ENCODE measurements at places on chromosomes 7 and 10. TPM values are rescaled to one million over a fixed set of nuclear protein-coding genes. Genes with fewer than 3 reads are reported as not detected.

DNA sequence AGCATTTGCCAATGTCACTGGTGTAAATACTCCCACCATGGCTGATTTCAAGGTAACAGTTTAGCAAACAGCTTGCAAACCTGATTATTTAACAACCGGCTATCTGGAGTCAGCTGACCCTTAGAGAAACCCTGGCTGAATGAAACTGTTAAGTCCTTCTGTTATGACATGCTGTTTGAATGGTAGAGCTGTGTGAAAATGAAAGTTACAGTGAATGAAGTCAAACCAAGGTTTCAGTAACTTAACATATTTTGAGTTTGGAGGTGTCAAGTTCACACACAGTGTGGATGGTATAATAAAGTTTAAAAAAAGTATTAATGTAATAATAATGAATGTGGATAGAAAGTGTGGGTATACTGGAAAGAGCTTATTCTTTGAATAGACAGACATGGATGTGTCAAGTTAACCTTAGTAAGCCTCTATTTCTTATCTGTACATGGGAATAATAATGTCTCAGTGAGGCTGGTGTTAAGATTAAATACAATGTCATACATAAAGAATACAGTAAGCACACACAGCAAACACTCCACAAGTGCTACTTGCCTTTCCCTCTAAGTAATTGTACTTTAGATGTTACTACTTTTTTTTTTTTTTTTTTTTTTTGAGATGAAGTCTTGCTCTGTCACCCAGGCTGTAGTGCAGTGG lies 150.4 kb downstream of the TAX1BP1 start:
- DNase-seq, result no peak

GRCh38 chr7:95596198-95597063 lies at the start of gene PDK4:
TSS of gene PDK4 (minus strand) at chr7:95596516. CDS start at chr7:95596293, 223 bp downstream.
- peak; percentile 94 for DNase-seq

The GCK gene
- 1.9 TPM for total RNA-seq

DNA sequence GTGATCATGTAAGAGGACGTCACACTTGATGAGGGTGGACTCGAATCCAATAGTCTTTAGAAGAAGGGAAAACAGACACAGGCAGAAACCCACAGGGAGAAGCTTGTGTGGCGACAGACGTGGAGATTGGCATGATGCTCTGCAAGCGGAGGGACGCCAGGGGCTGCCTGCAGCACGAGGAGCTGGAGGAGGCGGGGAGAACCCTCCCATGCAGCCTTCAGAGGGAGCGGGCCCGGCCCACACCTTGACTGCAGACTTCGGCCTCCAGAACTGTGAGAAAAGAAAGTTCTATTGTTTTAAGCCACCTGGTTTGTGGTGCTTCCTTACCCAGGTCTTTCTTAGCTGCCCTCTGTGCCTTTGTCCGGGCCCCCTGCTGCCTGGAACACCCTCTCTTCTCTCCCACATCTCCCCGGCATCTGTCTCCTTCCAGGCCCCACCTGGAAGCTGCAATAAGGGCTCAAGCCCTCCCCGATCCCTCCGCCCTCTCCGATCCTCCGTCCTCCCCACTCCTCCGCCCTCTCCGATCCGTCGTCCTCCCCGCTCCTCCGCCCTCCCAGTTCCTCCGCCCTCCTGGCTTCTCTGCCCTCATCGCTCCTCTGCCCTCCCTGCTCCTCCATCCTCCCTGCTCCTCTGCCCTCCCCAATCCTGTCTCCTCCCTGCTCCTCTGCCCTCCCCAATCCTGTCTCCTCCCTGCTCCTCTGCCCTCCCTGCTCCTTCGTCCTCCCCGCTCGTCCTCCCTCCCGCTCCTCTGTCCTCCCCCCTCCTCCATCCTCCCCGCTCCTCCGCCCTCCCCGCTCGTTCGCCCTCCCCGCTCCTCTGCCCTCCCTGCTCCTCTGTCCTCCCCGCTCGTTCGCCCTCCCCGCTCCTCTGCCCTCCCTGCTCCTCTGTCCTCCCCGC lies 17.4 kb upstream of the PRKAG2 start:
- no peak for DNase-seq

- DNase-seq, result peak; percentile 30
Observed at GRCh38 chr7:157622408-157623205, 285.8 kb downstream of the DNAJB6 start.

The SNX13 gene
- total RNA-seq, result 65.4 TPM

GRCh38 chr10:69464801-69465401 lies 13.6 kb downstream of the TSPAN15 start:
- DNase-seq, result no peak

DNA sequence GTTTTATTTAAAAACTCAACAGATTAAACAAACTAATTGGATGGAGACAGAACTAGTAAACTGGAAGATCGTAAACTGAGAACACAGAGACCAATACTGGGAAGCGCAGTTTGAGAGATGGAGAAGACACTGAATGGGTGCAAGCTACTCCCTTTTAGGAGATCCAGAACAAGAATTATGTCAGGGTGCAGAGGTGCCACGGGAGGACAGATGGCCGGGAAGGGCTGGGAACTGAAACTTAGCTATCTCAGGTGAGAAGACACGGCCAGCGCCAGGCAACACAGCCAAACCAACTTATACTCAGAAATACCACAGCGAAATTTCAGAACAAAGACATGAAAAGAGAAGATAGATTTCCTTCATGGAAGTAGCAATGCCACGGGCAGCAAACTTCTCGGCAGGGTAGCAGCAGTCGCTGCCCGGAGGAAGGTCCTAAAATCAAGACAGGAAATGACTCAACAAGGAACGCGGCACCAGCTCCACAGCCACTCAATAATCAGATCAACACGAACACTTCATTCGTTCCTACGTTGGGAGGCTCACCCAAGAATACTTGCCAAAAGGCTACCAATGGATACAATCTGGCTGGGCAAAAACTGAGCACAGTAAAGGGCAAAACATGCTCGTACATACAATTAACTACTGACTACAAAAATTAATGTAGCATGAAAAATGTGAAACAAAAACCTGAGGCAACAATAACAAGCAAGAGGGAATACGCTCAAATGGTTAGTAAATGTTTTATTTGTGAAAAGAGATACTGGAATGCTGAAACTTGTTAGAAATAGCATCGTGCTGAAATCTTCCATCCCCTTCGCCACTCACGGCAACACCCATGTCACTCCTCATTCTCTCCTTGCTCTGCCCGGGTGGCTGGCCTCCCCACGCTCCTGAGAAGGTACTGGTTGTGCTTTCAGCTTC lies 2.2 kb upstream of the LRRC27 start:
- DNase-seq, result peak; percentile 59

The AGBL3 gene
- total RNA-seq, result 5.3 TPM

GRCh38 chr10:58996063-58996462 lies 180.4 kb upstream of the PHYHIPL start:
- DNase-seq, result no peak

GRCh38 chr10:31343551-31343950 lies 24.5 kb downstream of the ZEB1 start:
- DNase-seq, result no peak

The PDE1C gene
- total RNA-seq, result 23.3 TPM

The DKK1 gene
- total RNA-seq, result 3.3 TPM

DNA sequence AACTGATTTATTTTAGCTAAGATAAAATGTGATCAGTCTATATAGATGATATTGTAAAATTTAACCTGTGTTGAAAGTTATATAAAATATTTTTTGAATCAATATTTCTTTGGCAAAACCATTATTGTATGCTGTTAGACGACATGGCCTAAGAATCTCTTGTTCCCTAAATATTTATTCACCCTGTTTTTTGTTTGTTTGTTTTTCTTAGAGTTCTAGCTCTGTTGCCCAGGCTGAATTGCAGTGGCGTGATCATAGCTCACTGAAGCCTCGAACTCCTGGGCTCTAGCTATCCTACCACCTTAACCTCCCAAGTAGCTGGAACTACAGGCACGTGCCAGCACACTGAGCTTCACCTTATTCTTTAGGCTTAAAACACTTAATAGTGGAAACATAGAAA lies 410.7 kb downstream of the ARL4A start:
- DNase-seq, result no peak

The CALN1 gene
- total RNA-seq, result 0.53 TPM

The TAS2R41 gene
- total RNA-seq, result not detected

The EPO gene
- not detected for total RNA-seq

The PIP gene
- total RNA-seq, result not detected

DNA sequence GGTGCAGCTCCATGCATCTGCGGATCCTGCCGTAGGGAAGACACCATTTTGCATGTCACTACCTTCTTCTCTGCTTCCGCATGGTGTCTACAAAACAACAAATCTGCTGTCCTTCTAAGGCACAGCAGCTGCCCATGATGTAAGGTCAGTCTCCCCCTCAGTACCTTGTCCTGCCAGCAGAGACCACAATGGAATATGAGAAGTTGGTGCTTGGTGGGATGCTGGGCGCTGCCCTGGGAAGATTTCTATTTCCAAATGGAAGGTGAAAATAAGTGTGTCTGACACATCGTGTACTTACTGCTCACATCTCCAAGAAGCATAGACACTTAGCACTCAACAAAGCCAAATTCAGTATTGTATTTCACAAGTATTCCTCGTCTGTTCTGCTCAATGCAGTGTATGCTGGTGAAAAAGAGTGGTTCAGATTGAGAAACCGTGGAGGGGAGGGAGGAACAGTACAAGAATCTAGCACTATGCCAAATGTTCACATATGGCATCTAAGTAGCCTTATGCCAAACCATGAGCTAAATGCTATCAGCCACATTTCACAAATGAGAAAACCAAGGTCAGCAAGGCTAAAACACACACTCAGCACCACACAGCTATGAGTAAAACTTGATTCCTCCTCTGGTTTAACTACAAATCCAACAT lies 95.0 kb downstream of the GRB10 start:
- no peak for DNase-seq

The C10orf143 gene
- 4.8 TPM for total RNA-seq

DNA sequence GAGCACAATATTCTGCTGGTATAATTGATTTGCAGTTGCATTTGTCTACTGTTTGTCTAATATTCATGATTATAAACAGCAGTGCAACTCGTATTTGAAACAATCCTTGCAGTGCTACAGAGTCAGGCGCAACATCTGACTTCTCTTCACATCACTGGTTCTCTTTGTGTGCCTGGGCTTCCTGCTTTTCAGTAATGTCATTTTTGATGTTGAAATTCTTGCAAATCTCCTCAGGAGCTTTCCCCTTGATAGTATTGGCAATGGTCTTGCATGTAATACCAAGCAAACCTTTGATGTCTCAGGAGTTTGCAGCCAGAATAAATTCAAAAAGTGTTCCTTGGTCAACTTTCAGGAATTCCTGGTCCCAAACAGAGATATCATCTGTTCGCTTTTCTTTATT lies 20.2 kb downstream of the HPS6 start:
- DNase-seq, result no peak

DNA sequence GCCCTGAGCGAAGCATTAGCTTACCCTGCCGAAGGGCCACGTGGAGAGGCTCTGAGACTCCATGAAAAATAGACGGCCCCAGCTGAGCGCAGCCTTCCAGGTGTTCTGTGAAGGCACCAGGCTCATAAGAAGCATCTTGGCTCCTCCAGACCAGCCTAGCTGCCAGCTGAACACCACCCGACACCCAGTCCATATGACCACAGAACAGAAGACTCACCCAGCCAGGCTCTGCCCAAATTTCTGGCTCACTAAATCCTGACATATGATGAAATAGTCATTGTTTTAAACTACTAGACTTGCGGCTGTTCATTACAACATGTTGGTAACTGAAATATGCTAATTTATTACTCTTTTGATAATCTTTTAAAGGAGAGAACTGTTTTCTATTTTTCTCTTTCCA lies 99.5 kb upstream of the ABI1 start:
- DNase-seq, result no peak

The NEBL gene
- 37.2 TPM for total RNA-seq

DNA sequence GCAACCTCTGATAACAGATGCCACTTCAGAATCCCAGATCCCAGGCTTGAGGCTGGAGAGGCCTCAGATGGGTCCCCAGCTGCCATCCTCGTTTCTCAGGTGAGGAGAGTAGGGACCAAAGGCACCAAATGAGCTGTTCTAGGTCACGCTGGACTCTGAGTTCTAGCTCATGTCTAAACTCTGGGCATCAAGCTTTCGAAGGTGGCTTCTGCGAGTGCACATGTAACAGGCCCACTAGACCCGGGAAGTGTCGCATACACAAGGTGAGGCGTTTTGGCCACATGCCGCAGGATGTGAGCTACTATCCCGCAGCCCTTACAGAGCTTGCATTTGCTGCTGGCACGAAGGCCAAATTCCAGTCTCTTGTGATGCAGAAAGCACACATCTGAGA lies 355.1 kb upstream of the SHH start:
- DNase-seq, result no peak

DNA sequence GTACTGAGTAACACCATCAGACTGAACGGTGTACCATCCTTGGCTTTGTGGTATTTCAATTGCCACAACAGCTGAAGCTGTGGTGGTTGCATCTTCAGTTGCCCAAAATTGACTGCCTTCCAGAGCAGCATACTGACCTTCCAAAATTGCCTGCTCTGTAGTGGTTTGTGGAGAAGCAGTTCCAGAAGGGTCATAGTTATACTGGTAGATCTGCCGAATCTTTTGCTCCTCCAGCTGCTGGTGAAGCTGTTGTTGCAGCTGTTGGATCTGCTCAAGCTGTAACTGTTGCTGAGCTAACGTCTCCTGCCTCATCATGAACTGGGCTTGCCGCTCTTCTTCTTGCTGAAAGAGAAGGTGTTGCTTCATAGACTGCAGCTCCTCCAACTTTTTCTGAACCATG lies 212.2 kb downstream of the PCLO start:
- DNase-seq, result no peak

GRCh38 chr7:115548756-115549155 lies 481.8 kb downstream of the TFEC start:
- DNase-seq, result no peak

The CFAP70 gene
- 6.6 TPM for total RNA-seq

- no peak for DNase-seq
Observed at GRCh38 chr10:44047361-44047760, 337.5 kb downstream of the CXCL12 start.

The OPN1SW gene
- total RNA-seq, result not detected

The ANAPC16 gene
- total RNA-seq, result 76.1 TPM

GRCh38 chr7:129884495-129884894 lies 68.3 kb downstream of the UBE2H start:
- no peak for DNase-seq

DNA sequence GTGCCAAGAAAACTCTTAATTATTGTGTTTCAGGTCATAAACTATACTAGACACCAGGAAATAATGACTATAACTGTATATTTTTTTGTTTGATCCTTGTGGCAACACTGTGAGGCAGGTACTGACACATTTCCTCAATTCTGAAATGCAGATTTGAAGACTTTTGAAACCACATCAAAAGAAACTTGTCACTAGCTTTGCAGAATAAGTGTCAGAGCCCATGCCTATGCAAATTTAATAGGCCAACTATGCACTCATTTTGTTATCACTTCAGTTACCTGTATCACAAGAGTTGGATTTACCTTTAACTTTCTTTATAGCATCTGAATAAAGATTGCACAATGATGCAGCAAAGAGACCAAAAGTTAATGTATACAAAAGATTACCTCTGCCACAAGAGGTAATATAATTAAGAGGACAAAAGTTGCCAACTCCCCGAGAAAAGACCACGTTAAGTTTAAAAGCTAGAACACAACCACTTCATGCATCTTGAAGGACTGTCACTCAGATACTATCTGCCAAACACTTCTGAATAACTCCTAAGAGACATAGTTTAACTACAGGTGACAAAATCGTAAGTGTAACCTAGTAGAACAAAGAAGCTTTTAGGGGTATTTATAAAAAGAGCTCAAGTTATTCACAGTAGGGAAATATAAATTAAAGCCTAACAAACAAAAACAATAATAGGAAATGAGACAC lies 80.5 kb downstream of the ELAPOR2 start:
- DNase-seq, result no peak
